ENCODE measurements at places on chromosomes 4 and X.

DNA sequence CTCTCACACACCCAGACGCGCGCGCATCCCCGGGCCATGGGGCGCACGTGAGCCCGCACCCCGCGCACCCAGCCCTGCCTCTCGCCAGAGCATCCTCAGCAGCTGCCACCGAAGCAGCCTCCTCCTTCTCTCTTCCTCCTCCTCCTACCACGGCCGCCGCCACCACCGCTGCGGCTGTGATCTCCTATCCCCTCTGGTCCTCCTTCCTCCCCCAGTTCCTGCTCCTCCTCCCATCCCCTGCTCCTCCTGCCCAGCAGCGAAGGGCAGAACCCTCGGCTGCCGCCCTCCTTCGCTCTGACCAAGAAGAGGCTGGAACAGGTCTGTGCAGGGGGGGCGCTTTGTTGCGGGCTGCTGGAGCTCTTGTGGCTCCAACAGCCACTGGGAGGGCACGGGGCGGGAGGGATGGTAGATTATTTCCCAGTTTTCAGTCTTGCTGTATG, 148.7 kb upstream of the CHRDL1 start:
- DNase-seq, result peak; percentile 69

DNA sequence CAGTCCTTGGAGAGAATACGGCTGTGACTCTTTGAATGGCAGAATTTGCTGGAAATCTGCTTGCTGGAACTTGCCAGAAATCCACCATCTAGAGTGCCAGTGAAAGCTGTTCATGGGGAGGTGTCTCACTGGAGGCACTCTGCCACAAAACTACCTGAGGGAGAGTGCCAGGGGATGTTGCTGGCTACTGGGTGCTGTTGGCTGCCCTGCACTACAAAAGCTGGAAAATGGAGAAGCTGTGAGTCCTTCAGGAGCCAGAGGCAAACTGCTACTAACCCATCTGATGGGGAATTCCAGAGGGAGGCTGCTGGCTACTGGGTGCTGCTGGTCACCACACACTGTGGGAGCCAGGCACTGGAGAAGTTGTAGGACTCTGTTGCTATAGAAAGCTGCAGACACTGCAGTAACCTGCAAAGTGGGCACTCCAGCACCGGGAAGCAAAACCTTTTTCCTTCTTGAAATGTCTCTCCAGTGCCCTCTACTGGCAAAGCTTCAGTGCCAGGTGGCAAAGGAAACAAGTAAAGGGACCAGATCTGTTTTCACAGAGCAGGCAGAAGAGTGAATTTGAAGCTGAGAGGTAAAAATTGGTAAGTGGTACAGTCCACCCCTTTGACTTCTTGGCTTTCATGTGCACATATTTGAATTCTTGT, 47.8 kb upstream of the HSD17B10 start:
- DNase-seq, result peak; percentile 79

- peak; percentile 33 for DNase-seq
These were observed 57.2 kb upstream of the BEX4 start for GRCh38 chrX:103157496-103158316.

DNA sequence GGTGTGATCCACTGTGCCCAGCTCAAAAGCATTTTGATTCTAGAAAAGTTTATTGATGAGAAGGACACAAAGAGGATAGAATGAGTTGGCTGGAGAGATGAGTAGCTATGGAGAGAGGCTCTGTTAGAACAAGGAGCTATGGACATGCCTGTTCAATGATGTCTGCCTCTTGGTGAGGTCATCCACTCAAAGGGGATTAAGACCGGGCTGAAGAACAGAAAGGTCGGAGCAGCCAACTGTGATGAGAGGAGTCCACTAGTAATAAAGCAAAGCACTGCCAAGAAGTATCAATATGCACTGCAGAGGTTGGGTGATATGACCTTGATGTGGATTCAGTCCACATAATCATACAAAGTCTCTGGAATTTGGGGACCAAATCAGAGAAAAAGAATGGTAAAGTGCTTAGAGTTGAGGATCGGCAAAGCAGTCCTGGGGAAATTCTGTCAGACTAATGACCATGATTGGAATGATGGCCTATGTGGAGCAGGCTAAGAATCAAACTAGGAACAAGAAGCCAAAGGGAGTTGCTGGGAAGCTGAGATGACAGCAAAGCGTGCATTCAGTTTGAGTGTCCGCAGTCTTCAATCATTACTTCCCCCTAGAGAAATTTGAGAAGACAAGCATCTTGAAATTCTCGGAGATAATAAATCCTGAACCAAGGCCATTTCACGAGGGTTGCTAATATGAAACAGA, 55.7 kb upstream of the MMAA start:
- DNase-seq, result no peak

DNA sequence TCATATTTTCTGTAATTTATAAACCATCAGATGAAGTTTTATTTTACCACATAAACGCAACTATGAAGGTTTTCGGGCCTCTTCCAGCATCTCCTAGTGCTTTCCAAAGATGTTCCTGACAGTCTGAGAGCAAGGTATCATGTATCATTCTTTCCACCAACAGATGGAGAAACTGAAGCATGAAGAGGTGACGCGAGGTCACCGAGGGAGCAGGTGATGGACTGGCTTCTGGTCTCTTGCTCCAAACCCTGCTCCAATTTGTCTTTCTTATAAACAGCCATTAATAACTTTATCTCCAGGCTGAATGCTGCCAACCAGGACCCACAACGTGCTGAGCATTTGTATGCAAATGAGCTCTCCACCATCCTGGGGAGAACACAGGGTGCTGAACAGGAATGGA, 86.3 kb upstream of the MAML3 start:
- peak; percentile 83 for DNase-seq

GRCh38 chr4:143773998-143774895, 73.8 kb upstream of the FREM3 start:
- peak; percentile 10 for DNase-seq

- no peak for DNase-seq
These were observed 253.6 kb downstream of the CBLL2 start for GRCh38 chrX:22526339-22526738.

- no peak for DNase-seq
These were observed 225.2 kb downstream of the MID1 start for GRCh38 chrX:10395179-10395578.

DNA sequence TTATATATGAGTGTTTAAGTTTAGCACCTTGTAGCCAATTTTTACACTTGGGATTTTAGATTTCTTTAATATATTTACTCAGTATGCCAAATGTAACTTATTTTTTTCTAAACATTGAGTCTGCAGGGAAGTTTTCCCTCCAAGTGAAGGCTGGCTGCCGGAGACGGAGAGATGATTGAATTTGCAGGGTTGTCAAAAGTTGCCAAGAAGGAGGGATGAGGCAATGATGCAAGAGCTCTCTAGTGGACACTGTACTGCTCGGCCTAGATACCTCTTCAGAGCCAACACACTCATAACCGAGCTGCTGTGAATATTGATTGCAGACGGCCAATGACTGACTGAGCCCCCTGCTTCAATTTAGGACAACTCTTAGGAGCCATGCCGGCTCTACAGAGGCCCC, 318.6 kb upstream of the CASK start:
- no peak for DNase-seq

DNA sequence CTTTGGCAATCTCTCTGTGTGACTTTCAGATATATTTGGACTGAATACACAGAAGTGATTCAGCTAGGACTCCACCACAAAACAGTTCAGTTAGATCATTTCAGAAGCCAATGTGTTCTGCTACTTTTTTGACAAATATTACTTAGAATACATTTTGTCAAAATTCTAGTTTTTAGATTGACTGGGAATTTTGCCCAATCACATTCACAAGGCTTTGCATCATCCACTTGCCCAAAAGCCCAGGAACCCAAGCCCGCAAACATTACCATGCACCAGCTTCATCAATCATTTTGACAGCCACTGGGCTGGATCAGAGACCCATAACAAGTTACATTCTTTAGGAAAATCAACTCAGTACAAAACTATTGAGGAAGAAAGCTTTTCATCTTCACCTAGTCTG, 256.6 kb upstream of the NDST3 start:
- no peak for DNase-seq

All from NCI-H1092 treated with DMSO at 0.1 percent for 48 hours (cell line).